Activated T-helper 1 cell treated with anti-CD3 and anti-CD28 coated beads, Interleukin-12 subunit alpha, Interleukin-12 subunit beta, Interleukin-2, Interleukin-4 antibody, amounts not matched to agents 30 ng/mL and 10 ng/mL and 1 ng/mL, durations not matched to agents 14 hours and 24 hours and 36 hours (primary cell): ENCODE measurements at places on chromosomes 1 and 21. TPM values are rescaled to one million over a fixed set of nuclear protein-coding genes. Genes with fewer than 3 reads are reported as not detected.

- H3K27me3 ChIP-seq, result no peaks in the 10 kb centered on the region
- no peak overlapping the region for H3K27ac ChIP-seq
- no peak for DNase-seq
- H3K4me3 ChIP-seq, result no peak overlapping the region
Observed at GRCh38 chr1:16242556-16243214, 5.7 kb upstream of the CPLANE2 start.

GRCh38 chr1:229603371-229604005 lies 22.4 kb downstream of the TAF5L start:
- no peaks in the 10 kb centered on the region for H3K4me1 ChIP-seq
- no peak overlapping the region for H3K4me3 ChIP-seq
- DNase-seq, result no peak
- peaks cover 57% of the 10 kb centered on the region for H3K36me3 ChIP-seq
- no peaks in the 10 kb centered on the region for H3K27me3 ChIP-seq

The PROK1 gene
- total RNA-seq, result not detected in 2 replicates

The SPATA45 gene
- not detected in 2 replicates for total RNA-seq

DNA sequence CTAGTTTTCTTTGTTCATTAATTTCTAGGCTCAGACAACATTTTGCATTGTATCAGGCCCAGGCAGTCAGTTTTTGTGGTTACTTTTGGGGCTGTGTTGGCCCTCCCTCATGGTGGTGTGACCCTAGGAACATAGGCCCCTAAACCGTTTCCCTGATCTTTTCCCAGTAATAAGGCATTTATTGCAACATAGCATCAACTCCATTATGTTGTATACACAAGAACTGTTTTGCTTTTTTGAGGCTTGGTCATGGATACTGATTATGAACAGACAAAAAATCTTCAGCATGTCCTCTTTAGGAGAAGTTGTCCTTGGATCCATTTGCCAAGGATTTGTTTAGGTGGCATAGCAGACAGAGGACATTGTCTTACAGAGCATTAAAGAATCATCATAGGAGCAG lies 10.3 kb downstream of the B3GALT2 start:
- H3K4me3 ChIP-seq, result no peak overlapping the region
- no peaks in the 10 kb centered on the region for H3K4me1 ChIP-seq
- no peak for DNase-seq
- H3K27ac ChIP-seq, result no peak overlapping the region

DNA sequence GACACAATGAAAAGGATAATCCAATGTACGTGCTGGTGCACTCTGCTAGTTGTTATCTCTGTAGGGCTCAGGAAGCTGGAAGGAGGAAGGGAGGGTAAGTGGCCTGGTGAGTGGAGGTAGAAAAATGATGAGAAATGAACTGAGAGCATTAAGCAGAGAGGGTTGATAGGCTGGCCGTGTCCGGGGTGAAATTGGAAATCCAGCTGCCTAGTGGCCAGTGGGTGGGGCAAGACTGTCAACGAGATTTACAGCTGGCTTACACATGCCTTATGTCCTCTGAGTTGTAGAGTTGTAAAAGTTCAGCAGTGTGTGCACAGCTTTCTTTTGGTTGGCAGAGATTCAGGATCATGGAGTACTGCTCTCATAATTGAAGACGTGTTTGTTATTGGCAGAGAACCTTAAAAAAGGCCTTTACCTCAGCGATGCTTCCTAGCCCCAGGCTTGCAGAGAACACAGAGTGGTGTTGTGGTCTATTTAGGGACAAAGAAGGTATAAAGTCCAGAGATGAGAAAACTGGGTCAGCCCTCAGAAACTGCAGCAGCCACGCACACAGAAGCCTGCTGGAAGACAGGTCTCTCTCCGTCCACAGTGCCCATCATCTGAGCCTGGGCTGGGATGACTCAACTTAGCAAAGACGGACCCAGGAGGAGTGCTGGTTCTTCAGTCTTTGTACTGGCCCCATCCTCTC lies 132.4 kb downstream of the EDEM3 start:
- H3K36me3 ChIP-seq, result no peaks in the 10 kb centered on the region
- no peaks in the 10 kb centered on the region for H3K27me3 ChIP-seq
- no peak for DNase-seq
- no peaks in the 10 kb centered on the region for H3K4me1 ChIP-seq
- no peak overlapping the region for H3K27ac ChIP-seq
